Stimulated activated CD8-positive, alpha-beta memory T cell treated with anti-CD3 and anti-CD28 coated beads, Interleukin-2, amount 100 ng/mL, for 1 hour (primary cell): ENCODE measurements at places on chromosomes 2 and 18.

DNA sequence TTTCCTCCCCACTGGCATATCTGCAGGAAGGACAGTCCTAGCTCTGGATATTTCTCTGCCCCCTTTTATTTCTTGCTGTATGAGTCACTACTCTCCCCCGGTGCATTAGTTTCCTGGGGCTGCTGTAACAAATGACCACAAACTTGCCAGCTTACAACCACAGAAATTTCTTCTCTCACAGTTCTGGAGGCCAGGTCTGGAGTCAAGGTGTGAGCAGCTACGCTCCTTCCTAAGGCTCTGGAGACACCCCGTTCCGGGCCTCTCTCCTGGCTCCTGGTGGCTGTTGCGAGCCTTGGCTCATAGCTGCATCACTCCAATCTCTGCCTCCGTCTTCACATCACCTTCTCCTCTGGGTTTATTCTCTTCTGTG lies 34.1 kb downstream of the PTPRM start:
- no peak for DNase-seq

GRCh38 chr2:223811757-223812156 lies 25.6 kb downstream of the AP1S3 start:
- no peak for DNase-seq

- DNase-seq, result no peak
Measured at GRCh38 chr2:69062307-69062962, 49.5 kb downstream of the ANTXR1 start.

DNA sequence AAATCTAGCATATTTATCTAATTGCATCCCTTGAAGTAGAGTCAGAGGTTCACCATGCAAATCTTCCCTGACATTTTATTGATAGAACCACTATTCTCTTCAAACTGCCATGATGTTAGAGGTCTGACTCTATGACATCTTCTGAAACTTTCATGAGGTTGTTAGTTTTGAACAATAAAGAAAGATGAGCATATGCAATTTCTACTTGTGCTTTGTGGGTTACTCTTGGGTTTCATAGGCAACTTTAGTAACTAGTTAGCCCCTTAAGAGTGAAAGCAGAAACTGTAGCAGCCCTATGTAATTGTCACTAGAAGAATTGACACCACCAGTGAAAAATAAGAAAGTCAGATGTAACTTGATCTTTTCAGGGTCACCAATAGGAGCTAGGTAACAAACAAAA lies 53.1 kb upstream of the ZEB2 start:
- no peak for DNase-seq

DNA sequence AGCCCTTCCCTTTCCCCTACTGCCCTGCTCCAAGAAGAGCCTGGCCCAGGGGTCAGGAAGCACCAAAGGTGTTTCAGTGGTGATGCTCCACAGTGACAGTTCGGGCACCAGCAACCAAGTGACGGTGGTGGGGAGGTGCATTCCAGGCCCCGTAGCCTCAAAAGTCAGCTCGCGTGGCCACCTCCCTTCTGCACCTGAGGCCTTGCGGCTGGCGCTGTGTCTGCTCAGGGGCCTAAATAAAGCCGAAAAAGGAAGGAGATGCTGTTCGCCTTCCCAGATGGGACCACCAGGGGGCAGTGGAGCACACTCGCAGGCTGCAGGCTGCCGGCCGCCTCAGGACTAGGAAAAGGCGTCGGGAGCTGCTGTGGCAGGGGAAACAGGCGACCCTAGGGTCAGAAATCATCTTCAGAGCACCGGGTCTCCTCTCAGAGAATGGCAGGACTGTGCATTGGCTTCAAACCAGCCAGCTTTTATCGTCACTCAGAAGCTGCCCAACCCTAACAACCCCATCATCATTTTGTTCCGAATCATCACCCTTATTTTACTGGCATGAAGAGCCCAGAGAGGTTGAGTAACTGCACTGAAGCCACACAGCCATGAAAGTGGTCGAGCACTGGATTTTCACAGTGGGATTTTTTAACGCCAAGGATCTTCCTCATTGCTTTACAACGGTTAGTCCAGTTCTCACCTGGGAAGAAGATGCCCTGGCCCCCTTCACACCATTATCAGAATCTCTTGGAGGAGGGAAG lies 213.0 kb upstream of the CELF4 start:
- DNase-seq, result no peak

DNA sequence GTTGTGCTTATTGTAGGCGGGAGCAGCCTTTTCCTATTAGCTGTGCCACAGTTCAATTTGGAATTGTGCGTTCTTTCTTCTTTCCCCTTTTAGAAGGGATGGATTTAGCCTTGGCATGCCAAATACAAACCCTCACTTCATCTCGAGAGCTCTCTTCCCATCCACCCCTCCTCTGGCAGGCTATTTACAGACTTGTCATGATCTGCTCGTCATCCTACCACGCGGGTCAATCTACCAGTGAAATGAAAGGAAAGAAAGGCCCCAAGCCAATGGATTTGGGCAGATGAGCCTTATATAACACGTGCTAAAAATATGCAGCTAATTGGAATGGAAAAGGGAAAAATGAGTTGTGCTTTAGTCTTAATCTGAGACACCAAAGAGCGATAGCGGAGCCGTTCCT lies 277.5 kb downstream of the PRKCE start:
- no peak for DNase-seq

DNA sequence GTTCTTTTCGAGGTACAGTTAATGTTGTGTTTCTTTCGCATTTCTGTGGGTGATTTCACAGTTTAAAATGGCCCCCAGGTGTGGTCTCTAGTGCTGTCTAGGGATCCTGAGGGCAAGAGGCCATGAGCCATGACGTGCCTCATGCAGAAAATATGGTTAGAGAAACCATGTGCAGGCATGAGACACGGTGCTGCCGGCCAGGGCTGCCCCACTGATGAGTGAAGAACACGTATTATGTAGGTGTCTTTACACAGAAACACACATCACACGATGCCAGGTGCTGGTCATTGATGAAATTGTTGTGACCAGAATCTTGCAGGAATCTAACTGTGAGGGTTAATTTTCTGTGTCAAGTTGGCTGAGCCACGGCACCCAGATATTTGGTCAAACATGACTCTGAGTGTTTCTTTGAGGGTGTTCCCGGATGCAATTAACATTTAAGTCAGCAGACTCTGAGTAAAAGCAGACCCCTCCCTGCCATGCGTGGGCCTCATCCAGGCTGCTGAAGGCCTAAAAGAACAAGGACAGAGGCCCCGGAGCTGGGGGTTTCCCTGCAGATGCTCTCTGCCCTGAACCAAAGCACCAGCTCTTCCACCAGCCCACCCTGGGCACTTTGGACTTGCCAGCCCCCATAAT lies 463.0 kb upstream of the MYT1L start:
- no peak for DNase-seq

DNA sequence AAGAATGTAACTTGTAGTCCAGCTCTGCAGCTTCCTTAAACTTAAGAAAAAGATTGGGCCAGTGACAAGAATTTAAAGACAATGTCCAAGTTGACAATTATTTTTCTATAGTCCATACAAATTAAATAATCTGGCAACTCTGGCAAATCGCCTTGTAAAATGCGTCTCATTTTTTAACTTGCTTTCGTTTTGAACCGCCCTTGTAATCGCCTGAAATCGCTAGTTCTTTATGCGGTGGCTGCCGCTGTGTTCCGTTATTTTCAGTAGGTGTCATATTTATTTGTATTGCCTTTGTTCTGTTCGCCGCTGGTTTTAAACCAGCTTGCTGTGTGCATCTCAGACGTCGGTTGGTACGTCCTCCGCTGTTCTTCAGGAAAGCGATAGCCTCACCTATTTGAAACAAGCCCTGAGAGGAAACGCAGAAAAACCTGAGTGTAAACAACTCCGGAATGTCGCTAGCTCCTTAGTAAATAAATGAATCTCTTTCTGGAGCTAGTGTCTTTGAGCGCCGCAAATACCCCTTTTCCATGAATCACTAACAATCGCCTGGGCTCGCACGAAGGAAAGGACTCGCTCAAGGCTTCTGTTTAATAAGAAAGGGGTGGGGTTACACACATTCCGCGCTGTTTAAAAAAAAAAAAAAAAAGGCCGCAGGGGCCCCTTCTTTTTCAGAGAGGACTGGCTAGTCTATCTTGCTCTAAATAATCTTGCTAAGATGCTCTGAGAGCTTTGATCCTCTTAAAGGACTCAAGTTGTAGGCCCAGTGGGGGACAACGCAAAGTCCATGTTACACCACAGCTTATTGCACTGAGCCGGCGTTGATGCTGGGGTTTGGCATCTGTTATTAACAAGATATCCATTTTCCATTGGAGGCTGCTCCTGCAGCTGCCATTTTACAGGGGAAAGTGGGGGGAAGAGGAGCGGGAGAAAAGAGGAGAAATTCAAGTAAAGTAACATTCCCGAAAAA lies 3.0 kb downstream of the HOXD8 start:
- no peak for DNase-seq

DNA sequence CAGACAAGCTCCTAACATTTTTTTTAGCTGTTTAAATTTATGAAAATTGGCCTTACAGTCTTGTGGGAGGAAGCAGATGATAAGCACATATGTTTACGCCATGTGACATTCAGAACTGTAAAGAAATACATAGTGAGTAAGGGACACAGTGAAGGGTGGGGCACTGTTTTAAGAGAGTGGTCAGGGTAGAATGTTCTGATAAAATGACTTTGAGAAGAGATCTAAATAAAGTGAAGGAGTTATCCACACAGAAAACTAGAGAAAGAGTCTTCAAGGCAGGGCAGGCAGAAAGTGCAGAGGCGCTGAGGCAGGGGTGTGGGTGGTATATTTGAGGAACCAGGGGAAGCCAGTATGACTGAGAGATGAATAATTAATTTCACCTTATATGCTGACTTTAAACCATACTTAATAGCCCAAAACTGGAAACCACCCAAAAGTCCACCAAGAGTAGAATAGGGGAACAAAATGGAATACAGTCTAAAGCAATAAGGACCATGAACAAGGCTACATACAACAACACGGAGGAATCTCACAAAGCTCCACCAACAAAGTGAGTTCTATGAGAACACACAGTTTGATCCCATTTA lies 8.6 kb downstream of the MREG start:
- no peak for DNase-seq

DNA sequence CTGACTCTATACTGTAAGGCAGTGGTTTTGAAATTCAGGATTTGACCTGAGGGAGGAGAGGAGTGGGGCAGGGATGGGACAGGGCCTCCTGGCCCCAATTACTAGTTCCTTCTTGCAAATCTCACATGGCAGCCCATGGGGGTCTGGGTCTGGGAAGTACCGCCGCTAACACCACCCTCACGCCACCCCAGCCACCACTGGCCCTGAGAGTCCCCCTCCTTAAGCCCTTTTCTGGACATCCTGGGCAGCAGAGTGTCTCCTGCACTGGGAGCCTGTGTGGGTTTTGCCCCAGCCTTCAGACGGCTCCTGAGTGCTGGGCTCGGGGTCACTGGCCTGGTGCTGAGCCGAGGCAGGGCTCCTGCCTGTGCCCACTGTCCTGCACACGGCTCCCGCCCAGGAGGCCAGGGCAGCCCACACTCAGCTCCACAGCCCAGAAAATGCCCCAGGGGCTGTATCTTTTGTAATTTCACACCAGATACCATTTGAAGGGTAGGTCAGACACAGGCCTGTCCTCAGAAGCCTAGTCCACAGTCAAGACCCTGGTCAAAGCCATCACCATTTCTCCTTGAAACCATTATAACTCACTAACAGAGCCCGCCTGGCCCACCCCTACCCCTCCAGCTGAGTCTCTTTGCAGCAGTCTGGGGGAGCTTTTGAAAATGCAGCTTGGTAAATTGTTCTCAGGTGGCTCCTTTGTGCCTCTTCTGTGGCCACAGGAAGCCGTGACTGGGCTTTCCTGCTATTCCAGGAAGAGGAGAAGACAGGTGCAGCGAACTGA lies 55.1 kb downstream of the CYP27C1 start:
- no peak for DNase-seq

GRCh38 chr2:21270708-21271122 lies 146.9 kb downstream of the TDRD15 start:
- DNase-seq, result no peak

- no peak for DNase-seq
Measured at GRCh38 chr2:158966312-158966711, 2.1 kb upstream of the TANC1 start.

DNA sequence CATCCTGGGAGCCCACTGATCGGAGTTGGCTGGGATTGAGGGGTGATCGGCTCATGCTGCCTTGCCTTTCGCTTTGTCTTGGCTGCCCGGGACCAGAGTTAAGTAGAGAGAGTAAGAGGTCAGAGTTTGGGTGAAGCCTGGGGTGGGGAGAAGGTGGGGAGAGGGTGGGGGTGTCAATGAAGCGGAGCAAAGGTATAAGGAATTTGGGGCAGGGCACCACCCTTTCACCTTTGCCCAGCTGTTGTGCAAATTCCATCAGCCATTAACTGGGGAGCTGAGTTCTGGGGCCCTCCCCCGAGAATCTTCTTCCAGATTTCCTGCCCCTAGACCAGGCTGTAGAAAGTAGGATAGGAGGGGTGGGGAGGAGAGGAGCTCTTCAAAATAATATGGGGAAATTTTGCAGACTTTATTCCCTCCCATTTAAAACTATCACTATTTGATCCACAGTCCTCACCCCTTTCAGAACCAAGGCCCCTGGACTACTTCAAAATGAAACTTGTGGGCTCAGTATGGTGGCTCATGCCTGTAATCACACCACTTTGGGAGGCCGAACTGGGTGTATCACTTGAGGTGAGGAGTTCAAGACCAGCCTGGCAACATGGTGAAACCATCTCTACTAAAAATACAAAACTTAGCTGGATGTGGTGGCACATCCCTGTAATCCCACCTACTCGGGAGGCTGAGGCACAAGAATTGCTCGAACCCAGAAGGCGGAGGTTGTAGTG lies at the start of gene SLC23A3:
TSS of gene SLC23A3 (minus strand) at position 100 of the 725 bp plus-strand sequence. CDS start at position 55, 45 bp downstream.
- no peak for DNase-seq

DNA sequence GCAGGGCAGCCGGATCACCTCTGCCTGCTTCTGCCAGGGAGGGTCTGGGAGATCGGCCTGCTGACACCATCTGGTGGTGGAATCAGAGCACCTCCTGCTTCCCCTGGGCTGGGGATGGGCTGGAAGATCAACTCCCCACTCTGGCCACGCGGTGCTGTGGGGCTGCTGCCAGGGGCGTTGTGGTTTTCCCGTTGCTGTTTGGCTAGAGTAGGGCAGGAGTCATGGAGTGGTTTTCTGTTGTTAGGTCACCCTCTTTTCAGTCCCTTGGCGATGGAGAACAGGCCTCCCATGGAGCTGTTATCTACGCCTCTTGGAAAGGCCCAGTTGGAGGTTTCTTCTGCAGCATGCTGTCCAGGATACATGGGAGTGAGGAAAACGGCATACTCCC lies 15.2 kb downstream of the BCL2L11 start:
- no peak for DNase-seq

DNA sequence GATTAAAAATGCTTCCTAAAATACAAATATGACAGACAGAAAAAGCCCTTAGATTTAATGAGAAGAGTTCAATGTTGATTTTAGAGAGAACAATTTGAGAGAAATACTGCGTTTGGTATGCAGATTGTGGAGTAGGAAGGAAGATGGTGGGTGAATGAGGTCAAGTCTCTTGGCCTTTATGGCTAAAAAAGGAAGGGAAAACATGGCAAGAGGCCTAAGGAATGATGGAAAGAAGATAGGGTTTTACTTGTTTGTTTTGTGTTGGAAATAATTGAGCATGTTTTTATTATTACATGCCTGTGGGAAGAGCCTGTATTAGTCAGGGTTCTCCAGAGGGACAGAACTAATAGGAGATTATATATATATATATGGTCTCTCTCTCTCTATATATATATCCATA lies 318.1 kb downstream of the TRIB2 start:
- DNase-seq, result no peak

GRCh38 chr18:76285866-76286265 lies 209.2 kb downstream of the ZNF516 start:
- no peak for DNase-seq
